ENCODE measurements at places on chromosomes 11 and 22. TPM values are rescaled to one million over a fixed set of nuclear protein-coding genes. Genes with fewer than 3 reads are reported as not detected.

DNA sequence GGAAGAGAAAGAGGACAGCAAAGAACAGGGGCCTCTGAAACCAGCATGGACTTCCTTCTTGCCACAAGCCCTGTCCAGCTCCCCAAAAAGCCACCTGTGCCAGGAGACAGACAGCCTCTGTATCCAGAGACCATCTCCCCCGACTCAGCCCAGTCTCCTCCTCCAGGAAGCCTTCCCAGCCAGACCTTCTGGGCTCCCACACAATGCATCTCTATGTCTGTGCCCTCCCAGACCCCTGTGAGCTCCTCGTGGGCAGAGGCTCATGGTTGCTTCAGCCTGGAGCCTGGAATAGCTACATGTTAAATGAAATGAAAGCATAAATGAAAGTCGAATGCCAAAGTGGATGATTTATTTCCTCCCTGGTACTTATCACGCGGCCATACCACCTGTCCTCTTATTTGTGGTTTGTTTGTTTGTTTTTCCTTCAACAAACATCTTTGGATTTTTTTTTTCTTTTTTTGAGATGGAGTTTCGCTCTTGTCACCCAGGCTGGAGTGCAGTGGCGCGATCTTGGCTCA is 7.3 kb upstream of the ARAP1 start:
- no peak overlapping the region for H3K27ac ChIP-seq
- H3K4me3 ChIP-seq = no peak overlapping the region
- DNase-seq = no peak
- H3K4me1 ChIP-seq = peaks cover 8% of the 10 kb centered on the region
- H3K36me3 ChIP-seq = no peaks in the 10 kb centered on the region

Gene P2RY2
- under 0.01 TPM for total RNA-seq

- peaks cover 2% of the 10 kb centered on the region for H3K27me3 ChIP-seq
- H3K4me3 ChIP-seq = no peak overlapping the region
- H3K4me1 ChIP-seq = no peaks in the 10 kb centered on the region
- no peak for DNase-seq
These were observed 77.7 kb downstream of the FEZ1 start for GRCh38 chr11:125418396-125418795.

DNA sequence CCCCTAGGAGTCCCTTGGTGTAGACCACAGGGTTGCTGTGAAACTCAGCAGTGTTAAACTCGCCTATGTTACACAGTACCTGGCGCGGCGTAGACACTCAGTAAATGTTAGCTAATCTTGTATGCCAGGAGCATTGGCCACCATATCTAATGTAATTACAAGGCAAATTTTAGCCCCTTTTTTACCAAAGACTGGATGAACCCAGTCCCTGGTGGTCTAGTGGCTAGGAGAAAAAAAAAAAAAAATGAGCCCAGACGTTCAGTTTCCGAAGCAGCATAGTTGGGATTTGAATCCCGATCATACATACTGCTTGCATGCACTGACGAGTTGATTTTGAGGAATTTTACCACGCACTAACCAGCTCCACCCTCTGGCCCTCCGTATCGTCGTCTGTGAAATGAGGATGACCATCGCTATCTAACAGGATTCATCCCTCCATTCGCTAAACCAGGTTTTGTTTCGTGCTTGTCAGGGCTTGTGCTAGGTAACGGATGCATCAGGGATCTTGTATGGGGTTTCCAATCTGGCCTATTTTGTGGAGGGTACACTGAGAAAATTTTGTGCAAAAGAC is 688 bp downstream of the PTS start:
- H3K4me1 ChIP-seq = peaks cover 7% of the 10 kb centered on the region
- H3K36me3 ChIP-seq = peaks cover 2% of the 10 kb centered on the region
- peak overlapping the region; percentile 99 for H3K27ac ChIP-seq
- peak overlapping the region; percentile 88 for H3K4me3 ChIP-seq
- no peaks in the 10 kb centered on the region for H3K27me3 ChIP-seq

DNA sequence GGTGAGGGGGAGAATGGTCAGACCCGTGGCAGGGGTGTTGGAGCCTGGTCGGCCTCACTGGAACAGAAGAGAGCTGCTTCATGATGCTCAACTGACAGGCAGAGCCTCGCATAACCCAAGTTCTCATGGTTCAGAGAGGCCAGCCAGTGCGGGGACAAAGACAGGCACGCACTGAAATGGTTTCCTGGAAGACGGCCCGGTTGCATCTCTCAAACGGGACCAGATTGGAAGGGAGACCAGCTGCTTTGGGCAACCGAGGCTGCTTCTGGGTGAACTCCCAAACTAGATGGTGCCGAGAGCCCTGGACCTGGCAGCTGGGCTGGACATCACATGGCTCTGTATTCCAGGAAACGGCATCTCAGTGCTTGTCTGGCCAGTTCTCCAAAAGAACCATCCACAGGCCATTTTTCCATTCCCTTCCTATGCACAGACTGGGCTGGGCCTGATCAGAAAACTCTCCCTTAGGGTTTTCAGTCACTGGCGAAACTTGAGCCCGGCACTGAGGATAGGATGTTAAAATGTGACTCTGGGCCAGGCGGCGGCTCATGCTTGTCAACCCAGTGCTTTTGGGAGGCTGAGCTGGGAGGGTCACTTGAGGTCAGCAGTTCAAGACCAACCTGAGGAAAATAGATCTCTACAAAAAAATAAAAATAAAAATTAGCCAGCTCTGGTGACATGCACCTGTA is 80.1 kb upstream of the PRODH start:
- no peak overlapping the region for H3K27ac ChIP-seq
- H3K36me3 ChIP-seq = no peaks in the 10 kb centered on the region
- no peaks in the 10 kb centered on the region for H3K27me3 ChIP-seq
- no peak for DNase-seq

DNA sequence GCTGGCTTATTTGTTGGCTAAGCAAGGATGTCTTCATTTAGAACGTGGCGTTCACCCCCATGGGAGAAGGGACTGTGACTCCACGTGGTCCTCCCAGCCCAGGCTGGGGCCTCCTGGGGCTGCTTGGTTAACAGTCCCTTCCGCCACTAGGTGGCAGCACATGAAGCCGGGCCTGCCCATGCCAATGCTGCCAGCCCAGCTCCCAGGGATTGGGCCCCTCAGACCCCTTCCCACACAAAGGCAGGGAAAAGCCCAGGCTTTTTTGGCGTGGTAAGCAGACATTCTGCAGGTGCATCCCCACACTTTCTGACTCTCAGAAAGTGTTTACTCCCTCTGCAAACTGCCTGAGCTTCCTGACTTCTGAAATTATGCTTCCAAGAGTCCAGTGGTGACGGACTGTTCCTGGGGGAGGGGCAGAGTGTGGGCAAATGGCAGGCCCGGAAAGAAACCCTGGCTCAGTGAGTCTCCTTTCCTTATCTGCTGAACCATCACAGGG is 3.1 kb downstream of the CBX6 start:
- no peak overlapping the region for H3K4me3 ChIP-seq
- H3K36me3 ChIP-seq = peaks cover 19% of the 10 kb centered on the region
- H3K27me3 ChIP-seq = peaks cover 2% of the 10 kb centered on the region
- H3K4me1 ChIP-seq = peaks cover 2% of the 10 kb centered on the region
- H3K27ac ChIP-seq = no peak overlapping the region

DNA sequence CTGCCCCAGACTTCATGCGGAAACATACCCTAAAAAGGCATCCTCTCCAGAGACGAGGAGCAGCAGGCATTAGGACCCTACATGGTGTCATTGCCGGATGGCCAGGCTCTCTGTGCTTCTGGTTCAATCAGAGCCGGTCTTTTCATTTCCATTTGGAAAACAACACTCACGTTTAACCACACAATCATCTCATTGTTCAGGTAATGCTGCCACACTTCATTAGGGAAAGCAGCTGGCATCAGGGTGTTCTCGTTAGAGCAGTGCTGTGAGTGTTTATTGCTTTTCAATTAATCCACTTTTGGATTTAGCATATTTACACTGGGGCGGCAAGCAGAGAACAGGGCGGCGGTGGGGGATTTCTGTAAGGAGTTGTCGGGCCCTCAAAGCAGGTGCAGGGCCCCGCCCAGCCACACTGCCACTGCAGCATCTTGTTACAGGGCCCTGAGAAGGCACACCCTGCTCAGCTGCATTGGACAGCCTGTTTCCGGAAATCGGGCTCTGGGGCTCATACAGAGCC is 338.6 kb downstream of the SHANK2 start:
- H3K27me3 ChIP-seq = no peaks in the 10 kb centered on the region
- no peak for DNase-seq
- no peaks in the 10 kb centered on the region for H3K36me3 ChIP-seq
- H3K4me3 ChIP-seq = no peak overlapping the region
- no peaks in the 10 kb centered on the region for H3K4me1 ChIP-seq
- no peak overlapping the region for H3K27ac ChIP-seq

Gene OR52E8
- total RNA-seq = not detected

Gene CCDC116
- 0.17 TPM for total RNA-seq

- no peak overlapping the region for H3K4me3 ChIP-seq
- no peak for DNase-seq
- H3K4me1 ChIP-seq = peaks cover 15% of the 10 kb centered on the region
- no peak overlapping the region for H3K27ac ChIP-seq
- no peaks in the 10 kb centered on the region for H3K36me3 ChIP-seq
These were observed 425.0 kb downstream of the DYNC2H1 start for GRCh38 chr11:103534191-103534590.

Gene JHY
- 2.1 TPM for total RNA-seq

- H3K4me3 ChIP-seq = no peak overlapping the region
- no peaks in the 10 kb centered on the region for H3K36me3 ChIP-seq
- no peaks in the 10 kb centered on the region for H3K27me3 ChIP-seq
- DNase-seq = no peak
- H3K27ac ChIP-seq = no peak overlapping the region
- no peaks in the 10 kb centered on the region for H3K4me1 ChIP-seq
These were observed 36.6 kb upstream of the FEZ1 start for GRCh38 chr11:125532668-125533067.

Gene CARNS1
- total RNA-seq = under 0.01 TPM

DNA sequence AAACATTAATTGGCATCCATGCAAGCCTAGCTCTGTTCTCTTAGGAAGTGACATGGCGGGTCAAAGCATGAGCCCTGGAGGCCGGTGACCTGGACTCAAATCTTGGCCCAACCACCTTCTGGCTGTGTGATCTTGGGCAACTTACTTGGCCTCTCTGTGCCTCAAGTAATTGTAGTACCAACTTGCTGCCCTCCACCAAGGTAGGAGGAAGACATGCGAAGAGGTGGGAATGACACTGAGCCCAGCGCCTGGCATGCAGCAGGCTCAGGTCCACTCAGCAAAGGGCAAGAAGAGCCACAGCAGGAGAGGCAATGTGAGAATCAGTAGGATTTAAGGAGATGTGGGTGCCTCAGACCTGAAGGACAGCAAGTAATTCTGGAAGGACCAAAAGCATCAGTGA is 59.6 kb upstream of the SLC22A12 start:
- H3K27ac ChIP-seq = no peak overlapping the region
- H3K4me3 ChIP-seq = no peak overlapping the region
- no peaks in the 10 kb centered on the region for H3K27me3 ChIP-seq
- H3K36me3 ChIP-seq = no peaks in the 10 kb centered on the region
- H3K4me1 ChIP-seq = no peaks in the 10 kb centered on the region

Gene GLB1L3
- not detected for total RNA-seq

GRCh38 chr11:30585892-30586250 is 282 bp downstream of the MPPED2 start:
- H3K4me1 ChIP-seq = no peaks in the 10 kb centered on the region
- peak overlapping the region; percentile 2 for H3K4me3 ChIP-seq
- H3K27me3 ChIP-seq = peaks cover 14% of the 10 kb centered on the region
- H3K36me3 ChIP-seq = no peaks in the 10 kb centered on the region
- DNase-seq = no peak

Gene CASP1
- 82.2 TPM for total RNA-seq

Gene GLYATL1
- total RNA-seq = not detected

Gene FZD4
- 15.7 TPM for total RNA-seq

- no peaks in the 10 kb centered on the region for H3K36me3 ChIP-seq
- DNase-seq = peak; percentile 20
- H3K4me1 ChIP-seq = no peaks in the 10 kb centered on the region
- no peak overlapping the region for H3K27ac ChIP-seq
These were observed 99.6 kb downstream of the PGR start for GRCh38 chr11:101030015-101030414.

DNA sequence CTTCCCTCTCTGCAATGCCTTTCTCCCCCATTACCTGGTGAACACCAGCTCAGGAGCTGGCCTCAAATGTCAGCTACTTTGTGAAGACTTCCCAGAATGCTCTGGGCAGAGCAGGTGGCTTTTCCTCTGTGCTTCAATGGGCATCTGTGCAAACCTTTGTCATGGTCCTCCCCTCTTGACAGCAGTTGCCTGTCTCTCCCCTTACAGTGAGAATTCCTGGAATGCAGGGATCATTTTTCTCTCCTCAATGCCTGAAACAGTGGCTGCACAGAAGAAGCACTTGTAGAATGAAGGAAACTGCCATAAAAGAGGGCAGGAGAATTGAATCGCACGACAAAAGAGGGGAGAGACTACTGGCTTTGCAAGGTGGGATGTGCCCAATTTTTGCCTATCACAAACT is 92.8 kb upstream of the NARS2 start:
- no peak overlapping the region for H3K27ac ChIP-seq
- H3K36me3 ChIP-seq = no peaks in the 10 kb centered on the region
- no peaks in the 10 kb centered on the region for H3K27me3 ChIP-seq
- no peak overlapping the region for H3K4me3 ChIP-seq
- peaks cover 2% of the 10 kb centered on the region for H3K4me1 ChIP-seq

Gene CNIH2
- 0.17 TPM for total RNA-seq

- DNase-seq = peak; percentile 54
- no peaks in the 10 kb centered on the region for H3K36me3 ChIP-seq
- no peak overlapping the region for H3K27ac ChIP-seq
- no peaks in the 10 kb centered on the region for H3K4me1 ChIP-seq
These were observed 34.9 kb downstream of the SCUBE1 start for GRCh38 chr22:43308060-43308830.

- H3K27me3 ChIP-seq = no peaks in the 10 kb centered on the region
- H3K36me3 ChIP-seq = no peaks in the 10 kb centered on the region
- H3K27ac ChIP-seq = no peak overlapping the region
- no peak for DNase-seq
These were observed 160.3 kb upstream of the SYT13 start for GRCh38 chr11:45446434-45446833.

Gene SLC5A1
- not detected for total RNA-seq

DNA sequence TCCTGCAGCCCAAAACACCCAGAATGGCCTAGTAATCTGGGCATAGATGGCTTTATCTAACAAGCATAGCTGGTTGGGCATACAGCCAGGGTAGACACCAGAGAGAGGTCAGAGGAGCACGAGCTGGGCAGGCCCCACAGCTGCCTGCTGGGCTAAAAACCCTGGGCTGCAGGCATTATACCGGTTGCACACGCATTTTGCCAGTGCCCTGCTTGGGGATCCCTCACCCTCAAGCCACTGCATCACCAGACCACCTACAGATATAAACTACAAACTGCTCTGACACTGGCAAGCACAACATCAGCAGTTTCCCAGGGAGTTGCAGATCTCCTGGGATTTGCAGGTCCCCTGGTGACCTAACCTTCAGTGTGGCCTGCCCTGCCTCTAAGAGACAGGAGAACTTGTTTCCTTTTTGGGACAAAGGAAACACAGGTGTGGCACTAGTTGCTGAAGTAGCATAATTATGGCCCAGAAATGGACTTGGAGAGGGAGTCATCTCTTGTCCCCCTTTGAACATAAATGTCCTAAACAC is 79.1 kb upstream of the SC5D start:
- H3K27ac ChIP-seq = no peak overlapping the region
- H3K4me1 ChIP-seq = no peaks in the 10 kb centered on the region
- H3K36me3 ChIP-seq = no peaks in the 10 kb centered on the region
- H3K4me3 ChIP-seq = no peak overlapping the region

Data from fibroblast of lung (primary cell).